AG10803 (cell line): ENCODE measurements at places on chromosomes 5 and 9.
A peak's percentile ranks its signal among the peaks of the same experiment; 100 is the strongest.

- DNase-seq: peak; percentile 24
Measured at GRCh38 chr9:71703172-71703872, 65.0 kb downstream of the CEMIP2 start.

DNA sequence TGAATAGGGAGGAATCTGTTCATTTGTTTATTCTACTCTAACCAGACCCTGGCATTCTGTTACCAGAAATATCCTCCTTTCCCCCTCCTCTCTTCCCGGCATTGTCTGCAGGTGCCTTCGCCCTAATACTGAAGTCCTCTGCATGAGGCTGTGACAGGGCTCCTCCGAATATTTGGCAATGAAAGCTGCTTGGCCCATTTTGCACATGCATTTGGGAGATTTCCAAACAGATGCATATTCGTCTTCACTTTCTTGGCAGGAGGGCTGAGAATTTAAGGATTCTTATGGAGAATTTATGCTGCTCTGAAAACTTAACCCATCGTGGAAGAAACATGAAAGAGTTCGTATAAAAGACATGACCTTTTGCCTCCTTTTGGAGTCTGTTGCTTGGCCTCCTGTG lies 484.0 kb downstream of the ZNF608 start:
- DNase-seq: no peak

GRCh38 chr5:128572051-128572929 lies 34.2 kb upstream of the FBN2 start:
- DNase-seq: no peak

- no peak for DNase-seq
Measured at GRCh38 chr5:44331471-44332050, 57.7 kb downstream of the FGF10 start.

- peak; percentile 29 for DNase-seq
Measured at GRCh38 chr5:39947657-39948056, 522.9 kb upstream of the DAB2 start.

DNA sequence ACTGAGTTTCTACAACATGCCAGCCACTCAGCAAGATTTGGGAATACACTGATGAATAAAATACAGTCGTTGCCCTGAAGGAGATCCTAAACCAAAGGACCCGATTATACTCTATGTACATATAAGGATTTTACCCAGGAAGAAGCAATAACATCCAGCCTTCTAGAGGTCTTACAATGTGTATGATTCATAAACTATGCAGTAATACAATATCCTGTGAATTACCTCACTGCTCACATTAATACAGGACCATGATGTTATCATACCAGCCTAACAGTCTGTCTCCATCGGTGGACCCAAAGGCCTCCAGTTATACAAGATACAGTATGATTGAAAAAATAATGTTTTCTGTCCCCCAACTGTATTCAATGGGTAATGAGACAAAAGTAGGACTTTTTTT lies 310.5 kb upstream of the TRPM3 start:
- no peak for DNase-seq

GRCh38 chr5:133307275-133307674 lies 255.5 kb downstream of the HSPA4 start:
- no peak for DNase-seq

DNA sequence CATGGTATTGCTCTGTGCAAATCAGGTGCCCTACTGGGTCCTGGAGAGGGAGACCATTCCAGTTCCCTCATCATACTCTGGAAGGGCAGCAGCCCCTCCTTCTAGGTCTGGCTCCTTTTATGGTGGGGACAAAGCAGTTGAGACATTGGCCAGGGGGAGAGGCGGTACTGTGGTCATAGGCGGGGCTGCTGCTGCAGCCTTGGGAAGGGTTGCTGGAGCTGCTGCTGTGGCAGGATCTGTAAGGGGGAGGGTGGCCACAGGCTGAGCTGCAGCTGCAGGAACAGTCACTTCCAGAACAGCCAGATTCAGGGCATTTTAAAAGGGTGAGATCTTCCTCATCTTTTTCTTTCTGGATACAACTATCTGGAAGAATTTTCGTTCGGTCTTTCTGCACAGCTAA lies 233.0 kb upstream of the SGCD start:
- peak; percentile 78 for DNase-seq

GRCh38 chr5:34930870-34931269 lies 1.5 kb downstream of the DNAJC21 start:
- DNase-seq: no peak

- peak; percentile 89 for DNase-seq
Measured at GRCh38 chr9:69857131-69857530, 36.5 kb downstream of the CFAP95 start.

- DNase-seq: no peak
Measured at GRCh38 chr5:88734191-88734640, 148.8 kb downstream of the MEF2C start.

DNA sequence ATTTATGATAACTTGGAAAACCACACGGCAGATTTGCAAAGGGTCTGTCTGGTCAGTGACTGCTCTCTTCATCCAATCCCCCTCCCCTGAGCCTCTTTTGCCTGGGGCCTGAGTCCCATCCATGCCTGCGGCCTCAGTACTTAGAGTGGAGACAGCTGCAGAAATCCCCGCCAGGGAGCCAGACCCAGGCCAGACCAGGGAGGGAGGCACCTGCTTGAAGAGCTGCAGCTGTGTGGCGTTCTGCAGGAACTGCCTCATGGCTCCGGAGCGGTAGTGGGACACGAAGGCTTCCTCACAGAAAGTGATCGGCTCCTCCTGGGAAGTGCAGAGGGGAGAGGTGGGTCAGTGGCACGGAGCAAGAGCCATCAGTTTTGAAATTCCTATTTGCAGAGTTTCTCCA lies 101.6 kb downstream of the CRB2 start:
- DNase-seq: no peak

DNA sequence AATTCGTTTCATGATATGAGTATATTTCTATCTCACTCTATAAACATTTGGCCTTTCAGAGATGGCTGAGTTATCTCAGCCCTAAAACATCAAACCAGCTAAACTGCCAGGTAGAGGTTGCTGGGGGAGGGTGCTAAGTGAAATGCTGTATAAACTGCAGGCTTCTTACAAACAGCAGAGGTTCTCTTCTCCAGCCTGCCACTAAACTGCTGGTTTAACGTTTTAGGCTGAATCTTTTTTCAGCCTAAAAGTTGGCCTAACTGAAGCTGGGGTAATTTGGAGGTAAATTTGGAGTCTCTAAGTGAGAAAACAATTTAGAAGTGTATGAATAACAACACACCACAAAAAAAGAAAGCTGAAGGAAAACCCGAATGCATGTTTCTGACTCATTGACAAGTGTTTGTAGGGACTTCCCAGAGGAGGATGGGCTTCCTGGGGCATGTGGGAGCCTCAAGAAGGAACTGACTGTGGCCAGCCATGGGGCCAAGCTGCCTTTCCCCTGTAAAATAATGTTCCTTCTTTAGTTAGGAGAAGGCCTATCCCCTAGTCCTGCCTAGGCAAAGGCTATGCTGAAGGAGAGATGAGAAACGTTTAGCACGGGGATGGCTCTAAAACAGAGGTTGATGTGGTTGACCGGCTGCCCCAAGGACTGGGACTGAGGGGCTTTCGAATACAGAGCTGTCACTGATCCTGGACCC lies 44.3 kb downstream of the SLC28A3 start:
- peak; percentile 71 for DNase-seq

GRCh38 chr9:76454311-76454710 lies 4.7 kb upstream of the GCNT1 start:
- no peak for DNase-seq
